ENCODE measurements at places on chromosomes 7 and 10.

DNA sequence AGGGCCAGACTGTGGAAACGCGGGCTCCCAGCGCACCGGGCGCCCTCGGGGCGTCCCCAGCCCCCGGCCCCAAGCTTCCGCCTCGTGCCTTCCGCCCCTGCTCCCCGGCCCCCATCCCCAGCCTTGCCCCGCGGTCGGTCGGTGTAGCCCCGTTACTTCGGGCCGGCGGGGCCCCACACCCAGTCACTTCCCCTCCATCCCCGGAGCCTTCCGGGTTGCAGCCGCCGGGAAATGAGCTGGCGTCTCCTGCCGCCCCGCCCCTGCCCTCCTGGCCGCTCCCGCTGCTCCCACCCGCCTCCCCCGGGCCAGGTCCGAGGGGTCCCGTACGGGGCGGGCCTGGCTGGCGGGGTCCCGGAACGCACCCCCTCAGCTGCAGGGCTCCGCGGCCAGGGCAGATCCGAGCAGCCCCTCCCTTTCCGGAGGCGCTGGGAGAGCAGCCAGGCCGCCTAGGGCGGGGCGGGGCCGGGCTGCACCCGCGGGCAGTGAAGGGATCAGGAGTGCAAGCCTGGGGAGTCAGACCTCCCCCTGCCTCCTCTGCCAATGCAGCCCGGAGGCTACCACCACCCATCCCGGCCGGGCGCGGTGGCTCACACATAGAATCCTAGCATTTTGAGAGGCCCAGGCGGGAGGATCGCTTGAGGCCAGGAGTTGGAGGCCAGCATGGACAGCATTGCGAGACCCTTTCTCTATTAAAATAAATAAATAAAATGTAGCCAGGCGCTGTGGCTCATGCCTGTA lies 709 bp downstream of the ARPC1B start:
- peak; percentile 65 for DNase-seq

DNA sequence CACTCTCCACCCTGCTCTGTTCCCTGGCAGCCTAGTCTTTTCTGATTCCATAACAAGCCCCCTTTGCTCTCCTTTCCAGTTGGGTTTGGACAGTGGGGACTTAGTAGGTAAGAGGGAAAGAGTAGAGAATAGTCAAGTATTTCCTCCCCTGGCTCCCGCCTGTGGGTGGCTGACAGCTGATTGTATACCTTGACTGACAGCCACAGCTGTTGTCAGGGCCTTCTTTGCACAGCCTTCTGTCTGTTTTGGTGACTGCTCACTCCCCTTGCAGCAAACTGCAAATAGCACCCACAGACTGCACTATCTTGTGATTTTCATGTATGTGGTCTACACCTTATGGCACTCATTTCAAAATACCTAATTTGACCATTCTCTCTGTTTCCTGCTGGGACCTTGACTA lies 486.3 kb downstream of the ACTR3B start:
- DNase-seq, result no peak

- DNase-seq, result peak; percentile 48
Observed at GRCh38 chr10:124685261-124685660, 58.9 kb downstream of the FAM53B start.

GRCh38 chr10:100006243-100006886 lies 3.4 kb downstream of the DNMBP start:
- DNase-seq, result no peak

DNA sequence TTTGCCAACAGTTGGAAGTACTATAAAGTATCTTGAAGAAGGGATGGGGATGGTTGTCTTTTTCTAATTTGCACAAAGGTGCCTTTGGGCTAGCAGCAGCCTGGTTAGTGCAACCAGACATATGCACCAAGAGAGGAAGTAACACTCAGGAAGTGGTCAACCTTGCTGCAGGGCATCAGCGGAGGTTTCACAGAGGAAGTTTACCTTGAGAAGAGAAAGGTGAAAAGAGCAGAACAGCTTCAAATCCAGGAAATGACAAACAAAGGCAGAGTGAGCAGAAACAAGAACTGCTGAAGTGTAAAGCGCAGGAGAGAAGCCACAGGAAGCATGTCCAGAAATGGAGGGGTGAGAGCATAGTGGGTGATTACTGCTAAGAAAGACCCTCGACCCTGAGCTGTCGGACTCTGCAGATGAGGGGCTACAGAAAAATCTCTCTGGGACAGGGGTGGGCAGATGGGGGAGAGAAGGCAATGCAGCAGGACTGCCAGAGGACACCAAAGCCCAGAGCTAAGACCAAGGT lies 66.9 kb downstream of the STK17A start:
- no peak for DNase-seq

DNA sequence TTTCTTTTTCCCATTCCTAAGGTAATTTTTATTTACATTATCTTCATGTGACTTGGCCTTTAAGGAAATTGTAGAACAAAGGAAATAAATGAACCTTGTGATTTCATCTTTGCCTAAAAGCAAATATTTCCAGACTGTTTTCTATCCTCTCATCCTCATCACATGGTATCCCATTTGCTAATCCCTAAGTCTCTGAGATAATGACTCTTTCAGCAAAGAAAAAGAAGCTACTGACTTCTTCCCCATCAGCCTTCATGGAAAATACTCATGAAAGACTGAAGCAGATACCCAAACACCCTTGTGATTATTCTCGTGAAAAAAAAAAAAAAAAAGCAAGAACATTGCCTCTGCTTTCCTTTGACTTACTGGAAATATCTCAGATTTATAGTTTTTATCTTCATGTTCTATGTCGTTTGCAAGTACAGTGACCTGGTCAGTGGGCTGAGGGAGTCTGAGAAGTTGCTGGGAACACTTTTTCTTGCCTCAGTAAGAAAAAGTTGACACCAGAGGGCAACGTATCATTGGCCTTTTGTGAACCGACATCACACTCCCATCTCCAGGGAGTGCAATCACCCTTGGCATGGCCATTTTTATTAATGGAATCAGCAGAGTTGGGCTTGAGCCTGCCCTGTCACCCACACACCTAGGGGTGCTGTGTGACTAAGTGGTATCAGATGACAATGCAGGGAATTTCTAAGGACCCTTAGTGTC lies 246.0 kb upstream of the KMT2E start:
- DNase-seq, result no peak

DNA sequence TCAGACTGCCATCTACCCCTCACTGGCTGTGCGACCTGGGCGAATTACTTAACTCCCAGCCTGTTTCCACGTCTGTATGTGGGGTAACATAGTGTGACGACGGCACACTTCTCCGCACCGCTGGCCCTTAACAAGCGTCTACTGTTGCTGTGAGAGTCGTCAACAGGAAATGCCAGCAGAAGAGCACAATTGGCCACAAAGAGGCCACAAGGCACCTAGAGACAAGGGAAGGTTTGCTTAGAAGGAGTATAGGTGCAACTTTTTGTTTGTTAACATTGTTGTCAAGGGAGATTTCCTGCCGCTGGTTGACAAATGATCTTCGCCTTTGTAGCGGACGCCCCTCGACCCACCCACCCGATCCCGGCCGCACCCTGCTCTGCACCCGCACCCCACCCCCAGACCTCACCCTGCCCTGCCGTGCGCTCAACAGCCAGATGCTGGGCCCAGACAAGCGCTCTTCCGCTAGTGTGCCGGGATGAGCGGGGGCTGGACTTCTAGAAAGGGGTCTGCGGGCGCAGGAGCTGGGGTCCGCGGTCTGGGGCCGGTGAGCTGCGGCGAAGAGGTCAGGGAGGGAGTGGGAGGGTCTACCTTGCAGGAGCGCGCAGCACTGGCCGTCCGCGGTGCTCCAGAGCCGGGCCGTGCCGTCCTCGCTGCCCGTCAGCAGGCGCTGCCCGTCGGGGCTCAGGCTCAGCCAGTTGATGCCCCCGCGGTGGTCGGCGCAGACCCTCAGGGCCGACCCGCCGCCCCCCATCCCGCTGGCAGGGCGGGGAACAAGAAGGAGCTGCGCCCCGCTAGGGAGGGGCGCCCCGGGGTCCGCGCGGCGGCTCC lies 785 bp downstream of the WDR86 start:
- peak; percentile 27 for DNase-seq

GRCh38 chr7:84450772-84451171 lies 256.2 kb upstream of the SEMA3A start:
- no peak for DNase-seq

DNA sequence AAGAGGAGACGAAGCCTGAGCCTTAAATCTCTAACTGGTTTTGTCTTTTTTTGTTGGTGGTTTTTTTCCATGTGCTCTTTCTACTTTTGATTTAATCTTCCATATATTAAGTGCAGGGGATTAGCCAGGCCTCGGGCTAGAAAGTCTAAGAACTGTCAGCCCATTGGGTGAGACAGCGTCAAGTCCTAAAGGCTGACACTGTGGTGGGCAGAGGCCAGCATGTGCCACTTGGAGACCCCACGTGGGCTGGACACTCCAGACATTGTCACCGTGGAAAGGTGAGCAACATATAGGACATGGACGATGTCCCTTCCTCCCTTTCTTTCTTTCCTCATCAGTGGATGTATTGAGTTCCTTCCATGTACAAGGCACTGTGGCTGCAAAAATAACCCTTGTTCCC lies 129.3 kb downstream of the TMEM178B start:
- no peak for DNase-seq

DNA sequence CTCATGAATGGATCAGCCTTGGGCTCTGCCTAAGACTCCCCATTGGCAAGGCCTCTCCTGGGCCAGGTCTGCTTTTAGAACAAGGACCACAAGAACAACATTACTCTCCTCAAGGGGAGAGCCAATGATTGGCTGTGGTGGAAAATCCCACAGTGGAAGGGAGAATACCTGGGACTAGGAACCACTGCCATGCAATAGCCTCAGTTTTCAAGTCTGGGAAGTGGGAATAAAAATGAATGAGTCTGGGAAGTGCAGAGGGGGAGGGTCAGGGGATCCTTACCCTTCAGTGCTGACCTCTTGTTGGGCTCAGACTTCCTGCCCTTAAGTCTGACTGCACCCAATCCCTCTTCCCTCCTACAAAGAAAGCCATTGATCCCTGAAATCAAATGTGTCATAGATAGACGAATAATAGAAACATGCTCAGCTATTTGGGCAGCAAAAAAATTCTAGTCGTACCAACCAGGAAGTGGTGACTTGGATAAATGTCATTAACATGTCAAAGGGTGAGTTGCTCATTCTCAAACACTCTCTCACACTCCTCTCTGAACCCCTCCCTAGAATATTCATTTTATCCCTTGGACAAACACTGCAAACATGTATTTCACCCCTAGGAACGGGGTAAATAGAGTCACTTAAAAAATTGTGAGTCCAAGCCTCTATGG lies 123.6 kb downstream of the SH3PXD2A start:
- DNase-seq, result no peak

DNA sequence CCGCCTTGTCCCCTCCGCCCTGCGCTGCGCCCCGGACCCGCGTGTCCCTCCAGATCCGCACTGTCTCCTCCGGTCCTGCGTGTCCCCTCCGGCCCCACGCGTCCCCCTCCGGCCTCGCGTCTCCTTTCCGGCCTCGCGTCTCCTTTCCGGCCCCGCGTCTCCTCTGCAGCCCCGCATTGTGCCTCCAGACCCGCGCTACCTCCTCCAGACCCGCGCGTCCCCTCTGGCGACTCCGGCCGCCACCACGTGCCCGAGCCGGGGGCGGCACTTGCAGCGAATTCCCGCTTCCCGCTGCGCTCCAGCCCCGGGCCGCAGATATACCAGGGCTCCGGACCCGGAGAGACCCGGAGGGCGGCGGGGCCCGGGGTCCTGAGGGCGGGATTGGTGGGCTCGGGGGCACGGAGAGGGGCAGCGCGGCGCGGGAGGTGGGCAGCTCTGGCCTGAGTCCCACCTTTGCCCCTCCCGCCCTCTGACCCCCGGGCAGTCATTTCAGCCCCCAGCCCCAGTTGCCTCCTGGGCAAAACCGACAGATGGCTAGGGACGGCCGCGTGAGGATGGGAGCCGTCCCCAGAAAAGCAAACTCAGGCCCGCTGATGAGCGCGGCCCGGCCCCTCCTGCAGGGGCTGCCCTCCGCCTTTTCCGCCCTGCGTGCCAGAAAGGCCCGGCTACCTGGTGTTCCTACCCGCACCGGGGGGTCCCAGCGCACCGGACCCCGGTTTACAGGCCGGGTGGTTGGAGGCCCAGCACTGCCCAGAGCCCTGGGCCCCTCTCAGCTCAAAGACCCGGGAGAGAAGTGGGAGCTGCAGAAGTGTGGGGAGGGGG lies 56.5 kb downstream of the RBM17 start:
- DNase-seq, result no peak

DNA sequence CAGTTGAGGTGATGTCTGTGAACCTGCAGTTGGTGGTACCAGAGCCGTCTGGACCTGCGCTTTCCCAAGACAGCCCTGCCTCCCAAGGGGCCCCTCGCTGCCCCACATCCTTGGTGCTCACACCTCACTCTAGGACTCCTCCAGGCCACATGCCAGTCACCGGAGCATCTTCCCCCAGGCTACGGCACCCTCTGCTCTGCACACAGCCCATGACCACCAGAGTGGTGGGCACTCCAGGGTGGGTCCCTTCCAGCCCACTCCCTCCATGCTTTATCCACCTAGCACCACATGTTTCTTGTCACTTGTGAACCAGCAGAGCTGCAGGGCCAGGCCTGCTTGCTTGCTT lies 183.7 kb upstream of the SH2B2 start:
- no peak for DNase-seq

DNA sequence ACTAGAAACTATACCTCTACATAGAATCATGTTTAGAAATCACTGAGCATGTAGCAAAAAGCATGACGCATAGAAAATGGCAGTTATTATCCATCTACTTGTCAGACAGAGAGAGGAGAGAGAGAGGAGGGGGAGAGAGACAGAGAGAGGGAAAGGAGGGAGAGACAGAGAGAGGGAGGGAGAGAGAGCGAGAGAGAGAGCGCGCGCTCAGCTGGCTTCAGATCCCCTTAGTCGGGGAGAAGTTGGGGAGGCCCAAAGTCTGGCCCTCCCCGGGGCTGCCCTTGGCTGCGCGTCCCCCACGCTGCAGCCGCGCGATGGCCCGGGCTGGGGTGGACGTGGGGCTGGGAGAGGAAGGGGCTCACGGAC lies 37.0 kb downstream of the CNPY1 start:
- no peak for DNase-seq

- DNase-seq, result no peak
Observed at GRCh38 chr10:15387021-15387420, 15.9 kb upstream of the FAM171A1 start.

GRCh38 chr10:3774018-3774813 lies 10.8 kb downstream of the KLF6 start:
- DNase-seq, result no peak

DNA sequence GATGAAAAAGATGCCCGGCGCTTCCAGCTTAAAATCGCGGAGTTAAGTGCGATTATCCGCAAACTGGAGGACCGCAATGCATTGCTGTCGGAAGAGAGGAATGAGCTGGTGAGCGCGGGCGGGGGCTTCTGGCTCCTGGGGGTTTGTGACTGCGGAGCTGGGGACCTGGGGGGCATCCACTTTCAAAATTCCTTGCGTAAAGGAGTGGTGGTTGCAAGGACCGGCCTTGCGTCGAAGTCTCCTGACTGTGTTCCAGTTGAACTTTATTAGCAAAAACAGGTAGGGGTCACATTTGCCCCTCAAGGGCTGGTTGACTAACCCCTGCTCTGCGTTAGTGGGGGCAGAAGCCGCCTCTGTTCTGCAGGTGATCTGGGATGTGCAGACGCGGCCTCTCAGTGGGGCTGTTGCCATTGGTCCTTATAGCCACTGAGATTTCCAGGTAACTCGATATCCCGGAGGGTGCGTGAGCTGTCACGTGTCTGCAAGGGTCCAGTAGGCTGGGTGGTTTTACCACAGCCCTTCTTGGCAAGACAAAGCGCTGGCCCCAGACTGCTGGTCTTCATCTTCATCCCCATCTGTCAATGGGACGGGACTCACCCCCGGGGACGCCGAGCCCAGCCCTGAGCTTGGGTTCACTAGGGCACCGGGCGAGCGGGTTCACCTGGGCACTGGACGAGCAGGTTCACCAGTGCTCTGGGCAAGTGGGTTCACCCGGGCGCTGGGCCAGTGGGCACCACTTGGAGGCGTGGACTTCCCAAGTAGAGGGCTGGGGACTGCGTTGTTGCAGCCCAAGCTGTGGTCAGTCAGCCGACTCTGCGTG lies 51.5 kb upstream of the DPYSL4 start:
- no peak for DNase-seq

GRCh38 chr7:117241088-117241487 lies 81.8 kb downstream of the WNT2 start:
- no peak for DNase-seq

Data from mucosa of gallbladder (tissue), 1 donor.